MCF 10A (cell line): ENCODE measurements at places on chromosomes 6 and 20. TPM values are rescaled to one million over a fixed set of nuclear protein-coding genes. Genes with fewer than 3 reads are reported as not detected.

DNA sequence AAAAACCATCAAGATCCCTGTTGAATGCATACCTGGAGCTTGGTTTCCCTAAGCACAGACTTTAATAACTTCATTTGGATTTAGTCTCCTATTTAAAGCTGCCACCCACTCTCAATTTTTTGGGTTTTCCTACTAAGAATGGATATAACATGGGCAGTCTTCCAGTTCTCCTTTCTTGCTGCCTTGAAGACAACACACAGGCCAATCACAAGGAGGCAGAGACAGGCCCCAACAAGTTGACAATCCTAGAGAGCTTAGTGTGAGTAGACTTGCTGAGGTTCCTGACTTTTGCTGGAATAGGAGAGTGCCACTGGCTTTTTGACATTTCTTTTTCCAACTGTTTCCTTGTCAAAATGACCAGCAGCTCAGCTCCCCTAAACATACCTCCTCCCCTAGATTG, 112.3 kb upstream of the ESR1 start:
- no peaks in the 10 kb centered on the region for H3K36me3 ChIP-seq
- no peaks in the 10 kb centered on the region for H3K4me1 ChIP-seq
- no peak overlapping the region for H3K4me3 ChIP-seq
- no peaks in the 10 kb centered on the region for H3K27me3 ChIP-seq
- DNase-seq: peak; percentile 75

DNA sequence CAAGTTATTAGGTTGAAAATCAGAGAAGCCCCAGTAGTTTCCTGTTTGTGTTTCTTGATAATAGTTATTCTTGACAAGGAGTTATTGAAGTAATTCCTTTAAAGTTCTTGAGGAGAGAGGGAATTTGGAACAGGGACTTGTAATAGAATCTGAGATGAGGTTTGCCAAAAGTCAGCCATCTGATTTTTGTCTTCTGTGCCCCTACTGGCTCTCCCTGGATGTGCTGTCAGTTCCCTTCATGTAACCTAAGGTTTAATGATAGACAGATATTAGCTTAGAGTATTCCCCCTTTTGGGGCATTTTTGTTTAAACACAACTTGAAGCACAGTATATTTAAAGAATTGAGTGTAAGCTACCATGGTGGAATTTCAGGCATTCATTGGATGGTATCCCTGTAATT, 71.4 kb downstream of the CARMIL1 start:
- H3K27me3 ChIP-seq: no peaks in the 10 kb centered on the region
- no peaks in the 10 kb centered on the region for H3K4me1 ChIP-seq
- H3K4me3 ChIP-seq: no peak overlapping the region
- no peaks in the 10 kb centered on the region for H3K36me3 ChIP-seq
- DNase-seq: no peak
- no peak overlapping the region for H3K27ac ChIP-seq

Gene INSM1
- total RNA-seq: not detected in 2 replicates

- no peaks in the 10 kb centered on the region for H3K4me1 ChIP-seq
- no peaks in the 10 kb centered on the region for H3K27me3 ChIP-seq
- H3K27ac ChIP-seq: no peak overlapping the region
- no peaks in the 10 kb centered on the region for H3K36me3 ChIP-seq
These were observed 112.0 kb downstream of the ATXN1 start for GRCh38 chr6:16649241-16649640.

- peak; percentile 75 for DNase-seq
- H3K36me3 ChIP-seq: no peaks in the 10 kb centered on the region
- H3K27me3 ChIP-seq: no peaks in the 10 kb centered on the region
- H3K4me1 ChIP-seq: peaks cover 17% of the 10 kb centered on the region
These were observed 45.9 kb downstream of the FGD2 start for GRCh38 chr6:37051138-37052026.

GRCh38 chr6:132708771-132709170, 5.1 kb downstream of the VNN1 start:
- H3K4me3 ChIP-seq: no peak overlapping the region
- H3K36me3 ChIP-seq: peaks cover 3% of the 10 kb centered on the region
- no peaks in the 10 kb centered on the region for H3K27me3 ChIP-seq
- DNase-seq: no peak
- no peak overlapping the region for H3K27ac ChIP-seq

GRCh38 chr20:20499439-20499838, 131.5 kb downstream of the INSM1 start:
- DNase-seq: no peak
- no peak overlapping the region for H3K27ac ChIP-seq
- H3K36me3 ChIP-seq: peaks cover 52% of the 10 kb centered on the region
- H3K4me1 ChIP-seq: no peaks in the 10 kb centered on the region

Gene PSORS1C2
- not detected in 2 replicates for total RNA-seq

DNA sequence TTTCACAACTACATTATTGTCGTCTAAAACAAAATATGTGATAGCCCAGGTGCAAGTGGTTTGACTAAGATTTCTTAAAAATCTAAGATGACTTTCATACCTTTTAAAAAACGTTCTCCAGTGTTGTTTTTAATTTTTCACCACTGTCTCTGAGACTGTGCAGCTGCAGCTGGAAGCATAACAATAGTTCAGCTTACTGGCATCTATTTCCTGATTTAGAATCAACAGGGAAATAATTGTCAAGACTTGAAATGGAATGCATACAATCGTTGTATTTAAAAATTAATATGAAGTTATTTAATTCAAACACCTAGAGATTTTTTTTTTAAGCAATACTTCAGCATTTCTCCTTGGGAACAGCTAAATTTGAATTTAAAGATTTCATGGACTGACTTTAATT, 982.0 kb upstream of the EPHA7 start:
- no peaks in the 10 kb centered on the region for H3K36me3 ChIP-seq
- no peaks in the 10 kb centered on the region for H3K4me1 ChIP-seq
- H3K4me3 ChIP-seq: no peak overlapping the region
- no peak overlapping the region for H3K27ac ChIP-seq

Gene TAAR5
- total RNA-seq: not detected in 2 replicates

- no peaks in the 10 kb centered on the region for H3K4me1 ChIP-seq
- no peak overlapping the region for H3K4me3 ChIP-seq
- DNase-seq: no peak
- H3K27me3 ChIP-seq: no peaks in the 10 kb centered on the region
- H3K36me3 ChIP-seq: no peaks in the 10 kb centered on the region
- no peak overlapping the region for H3K27ac ChIP-seq
These were observed 295.7 kb downstream of the C6orf118 start for GRCh38 chr6:165013701-165014100.

Gene FOXF2
- total RNA-seq: 8.0 and 10.0 TPM in 2 replicates

Gene C6orf58
- total RNA-seq: not detected in 2 replicates

DNA sequence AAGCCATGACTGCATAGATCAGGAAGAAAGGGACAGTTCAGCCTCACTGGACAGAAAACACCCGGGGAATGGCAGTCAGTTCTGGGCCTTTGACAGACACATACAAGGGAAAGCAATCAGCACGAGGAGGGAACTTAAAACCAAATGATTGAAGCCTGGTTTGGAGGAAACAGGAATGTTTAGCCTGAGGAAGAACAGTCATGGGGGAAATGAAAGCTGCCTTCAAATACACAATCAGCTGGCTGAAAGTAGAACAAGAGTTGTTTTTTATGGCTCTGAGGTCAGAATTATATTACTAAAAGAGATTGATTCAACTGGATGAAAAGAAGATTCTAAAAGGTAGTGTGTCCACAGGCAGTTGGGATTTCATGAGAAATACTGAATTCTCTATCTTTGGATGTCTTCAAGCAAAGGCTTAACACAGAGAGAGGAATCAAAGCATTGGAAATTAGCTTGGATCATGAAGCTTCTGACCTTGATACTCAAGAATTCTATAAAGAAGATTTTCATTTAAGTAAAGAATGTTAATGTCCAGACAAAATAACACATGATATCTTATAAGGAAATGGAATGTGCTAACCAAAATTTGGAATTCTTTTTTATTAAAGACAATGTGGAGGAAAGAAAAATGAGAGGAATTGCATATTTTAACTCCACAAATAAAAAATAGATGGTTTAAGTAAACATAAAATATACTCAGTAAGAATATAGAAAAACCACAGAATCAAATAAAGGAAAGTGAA, 216.6 kb downstream of the IBTK start:
- no peak overlapping the region for H3K4me3 ChIP-seq
- no peaks in the 10 kb centered on the region for H3K36me3 ChIP-seq
- no peak for DNase-seq
- peak overlapping the region; percentile 61 for H3K27ac ChIP-seq
- H3K4me1 ChIP-seq: peaks cover 15% of the 10 kb centered on the region

- no peak overlapping the region for H3K27ac ChIP-seq
- H3K27me3 ChIP-seq: no peaks in the 10 kb centered on the region
- H3K36me3 ChIP-seq: no peaks in the 10 kb centered on the region
- no peak for DNase-seq
- peaks cover 7% of the 10 kb centered on the region for H3K4me1 ChIP-seq
- H3K4me3 ChIP-seq: peak overlapping the region; percentile 64
These were observed 838 bp downstream of the STMN3 start for GRCh38 chr20:63652192-63652980.

DNA sequence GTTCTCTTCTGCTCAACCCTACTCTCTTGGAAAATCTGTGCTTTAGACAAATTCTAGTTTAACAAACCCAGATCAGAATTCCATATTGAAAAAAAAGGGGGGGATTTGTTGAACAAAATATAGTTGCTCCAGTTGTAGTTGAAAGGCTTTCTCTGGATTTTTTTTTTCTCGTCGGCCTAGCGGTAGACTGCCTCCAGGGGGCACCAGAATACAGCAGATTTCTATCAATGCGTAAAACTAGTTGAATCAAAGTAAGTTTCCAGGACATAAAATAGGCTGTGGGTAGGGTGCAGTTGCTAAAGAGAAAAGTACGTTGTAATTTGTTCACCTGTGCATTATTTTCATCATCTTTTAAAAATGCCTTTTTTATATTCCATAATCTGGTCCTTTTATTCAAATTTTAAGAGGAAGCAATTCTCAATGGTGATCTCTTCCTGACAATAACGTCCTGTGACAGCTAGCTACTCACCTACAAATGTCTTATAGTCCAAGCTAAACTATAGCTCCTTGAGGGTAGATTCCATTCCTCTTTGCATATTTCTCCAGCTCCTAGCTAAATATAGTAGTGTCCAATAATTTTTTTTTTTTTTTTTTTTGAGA, 105.4 kb downstream of the PERP start:
- DNase-seq: peak; percentile 65
- no peak overlapping the region for H3K27ac ChIP-seq
- peaks cover 10% of the 10 kb centered on the region for H3K4me1 ChIP-seq
- no peaks in the 10 kb centered on the region for H3K36me3 ChIP-seq
- H3K4me3 ChIP-seq: no peak overlapping the region

GRCh38 chr6:30211899-30212298, 1.3 kb downstream of the TRIM26 start:
- peaks cover 46% of the 10 kb centered on the region for H3K4me1 ChIP-seq
- peaks cover 29% of the 10 kb centered on the region for H3K36me3 ChIP-seq
- peak overlapping the region; percentile 90 for H3K4me3 ChIP-seq
- peak overlapping the region; percentile 96 for H3K27ac ChIP-seq
- no peaks in the 10 kb centered on the region for H3K27me3 ChIP-seq
- no peak for DNase-seq

DNA sequence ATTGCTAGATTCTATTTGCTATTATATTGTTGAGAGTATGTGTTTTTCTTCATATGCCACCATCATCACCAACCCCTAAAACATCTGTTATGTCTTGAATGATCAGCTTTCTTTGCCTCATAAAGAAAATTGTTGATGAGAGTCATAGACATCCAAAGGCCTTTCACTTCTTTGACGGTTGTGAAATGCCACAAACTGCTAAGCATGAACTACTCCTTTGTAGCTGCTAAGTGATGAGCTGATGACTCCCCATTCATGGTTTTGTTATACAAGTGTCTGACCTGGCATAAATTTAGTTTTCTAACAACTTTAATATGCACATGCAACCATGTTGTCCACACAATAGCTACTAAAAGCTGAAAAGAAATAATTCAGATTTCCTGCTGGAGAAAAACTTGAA, 684 bp upstream of the MED23 start:
- no peak for DNase-seq
- H3K4me3 ChIP-seq: peak overlapping the region; percentile 93
- peaks cover 28% of the 10 kb centered on the region for H3K36me3 ChIP-seq
- H3K27ac ChIP-seq: peak overlapping the region; percentile 96

DNA sequence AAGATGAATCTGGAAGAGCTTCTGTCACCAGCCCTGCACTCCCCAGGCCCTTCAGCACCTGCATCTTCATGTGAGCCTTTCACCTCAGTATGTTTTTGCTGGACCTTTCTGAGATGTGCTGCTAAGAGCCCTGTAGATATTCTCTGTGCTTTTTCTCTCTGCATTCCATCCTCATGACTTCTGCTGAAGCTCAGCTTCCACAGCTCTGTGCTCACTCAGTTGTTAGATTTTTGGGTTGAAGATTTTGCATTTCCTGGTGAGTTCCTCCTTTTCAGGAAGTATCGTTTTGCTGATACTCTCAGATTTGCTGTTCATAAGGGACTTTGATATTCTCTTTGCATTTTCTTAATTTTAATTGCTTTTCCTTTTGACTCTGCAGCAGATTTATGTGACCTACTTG, 18.3 kb downstream of the KIAA1586 start:
- no peak for DNase-seq
- H3K4me1 ChIP-seq: no peaks in the 10 kb centered on the region
- no peak overlapping the region for H3K4me3 ChIP-seq
- no peaks in the 10 kb centered on the region for H3K27me3 ChIP-seq

DNA sequence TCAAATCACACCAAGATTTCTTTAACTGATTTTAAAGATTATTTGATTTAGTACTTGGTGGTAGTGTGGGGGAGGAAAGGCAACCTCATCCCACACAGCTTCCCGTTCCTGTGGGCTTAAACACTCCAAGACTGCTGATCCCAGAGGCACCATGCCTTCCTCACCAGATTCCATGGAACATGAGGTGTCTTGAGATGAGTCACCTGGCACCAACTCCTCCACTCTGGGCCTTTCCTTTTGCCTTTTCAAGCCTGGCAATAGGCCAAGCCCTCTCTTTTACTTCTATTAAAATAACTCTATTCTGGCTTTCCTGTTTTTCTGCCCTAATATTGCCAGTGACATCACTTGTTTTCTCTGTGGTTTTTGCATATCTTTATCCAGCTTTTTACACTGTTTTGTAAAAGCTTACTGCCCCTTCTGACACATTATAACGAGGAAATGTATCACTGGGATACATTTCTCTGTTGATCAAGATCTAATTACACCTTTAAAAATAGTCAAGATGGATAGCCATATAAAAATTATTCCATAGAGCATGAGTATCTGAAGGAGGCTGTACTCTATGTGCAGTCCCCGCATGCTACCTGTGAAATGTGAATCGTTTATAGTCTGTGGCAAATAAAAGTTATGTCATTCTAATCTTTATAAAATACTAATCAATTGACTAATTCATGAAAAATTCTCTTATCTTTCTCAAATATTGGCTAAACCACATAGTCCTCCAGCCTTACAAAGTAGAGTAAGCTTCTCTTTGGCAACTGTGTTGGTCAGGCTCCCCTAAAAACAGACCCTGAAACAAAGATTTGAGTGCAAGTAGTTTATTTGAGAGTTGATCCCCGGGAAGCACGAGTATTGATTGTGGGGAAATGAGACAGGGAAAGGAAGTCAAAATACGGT, 257.8 kb upstream of the KCNQ5 start:
- H3K4me1 ChIP-seq: peaks cover 8% of the 10 kb centered on the region
- peak; percentile 90 for DNase-seq
- no peak overlapping the region for H3K4me3 ChIP-seq

- H3K27me3 ChIP-seq: no peaks in the 10 kb centered on the region
- no peak for DNase-seq
- H3K27ac ChIP-seq: no peak overlapping the region
- no peaks in the 10 kb centered on the region for H3K4me1 ChIP-seq
- H3K4me3 ChIP-seq: no peak overlapping the region
These were observed 985.1 kb downstream of the HACE1 start for GRCh38 chr6:103874575-103874974.
